Right renal pelvis (tissue), 4 donors: ENCODE measurements at places on chromosomes 11 and 22.

GRCh38 chr11:131099013-131099412 is 182.7 kb upstream of the SNX19 start:
- no peak for DNase-seq

DNA sequence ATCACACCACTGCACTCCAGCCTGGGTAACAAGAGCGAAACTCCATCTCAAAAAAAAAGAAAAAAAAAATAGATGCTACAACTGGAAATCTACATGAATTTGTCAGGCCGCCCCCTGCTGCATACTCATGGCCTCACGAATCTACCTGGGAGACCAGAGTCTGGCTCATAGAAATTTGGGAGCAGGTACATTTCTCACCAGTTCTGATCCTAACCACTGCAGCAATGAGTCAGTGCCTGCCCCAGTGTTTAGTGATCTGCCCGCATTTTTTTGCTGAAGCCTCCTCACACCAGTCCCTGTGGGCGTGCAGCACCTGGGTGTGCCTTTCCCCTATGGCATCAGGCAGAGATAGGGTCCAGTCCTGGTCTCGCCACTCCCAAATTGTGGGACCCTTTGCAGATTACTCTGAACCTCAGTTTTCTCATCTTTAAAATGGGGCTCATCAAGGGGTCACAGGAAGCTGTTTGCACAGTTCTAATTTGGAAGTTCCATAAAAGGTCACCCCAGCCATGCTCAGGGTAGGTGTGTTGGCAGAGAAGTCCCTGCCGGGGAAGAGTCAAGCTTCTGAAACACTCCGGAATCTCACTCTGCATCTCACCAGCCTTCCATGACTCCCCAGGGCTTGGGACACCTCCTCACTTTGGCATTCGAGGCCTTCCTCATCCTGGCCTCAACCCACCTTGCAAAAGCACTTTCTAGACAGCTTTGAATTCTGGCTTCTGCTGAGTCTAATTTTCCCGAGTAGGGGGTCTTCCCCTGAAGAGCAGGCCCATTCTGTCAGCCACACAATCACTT is 39.3 kb upstream of the LINC01488 start:
- no peak for DNase-seq

DNA sequence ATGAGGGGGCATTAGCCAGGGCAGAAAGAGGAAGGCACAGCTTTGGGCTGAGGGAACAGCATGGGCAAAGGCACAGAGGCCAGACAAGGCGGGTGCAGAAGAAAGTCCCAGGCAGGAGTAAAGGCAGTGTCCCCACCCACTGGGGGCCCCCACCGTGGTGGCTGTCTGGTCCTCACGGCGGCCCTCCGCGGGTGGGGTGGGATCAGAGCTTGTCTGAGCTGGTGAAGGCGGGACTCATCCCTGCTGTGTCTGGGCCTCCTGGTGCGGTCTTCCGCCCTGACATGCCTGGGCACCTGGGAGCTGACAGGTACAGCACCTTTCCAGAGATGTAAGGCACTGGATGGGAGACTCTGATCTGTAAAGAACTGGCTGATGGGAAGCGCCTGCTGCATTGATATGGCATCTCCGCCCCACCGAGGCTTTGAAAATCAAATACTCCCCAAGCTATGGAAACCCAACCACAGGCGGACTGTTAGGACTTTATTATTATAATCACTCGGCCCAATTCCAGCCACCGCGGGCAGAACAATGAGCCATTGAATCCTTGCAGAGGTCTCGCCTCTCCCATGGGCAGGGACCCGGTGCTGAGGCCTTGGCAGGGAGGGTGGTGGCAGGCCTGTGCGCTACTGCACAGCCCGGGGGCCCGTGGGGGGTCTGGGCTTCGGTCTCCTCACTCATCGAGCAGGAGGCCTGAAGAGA is 14.2 kb upstream of the GNB1L start:
- no peak for DNase-seq

DNA sequence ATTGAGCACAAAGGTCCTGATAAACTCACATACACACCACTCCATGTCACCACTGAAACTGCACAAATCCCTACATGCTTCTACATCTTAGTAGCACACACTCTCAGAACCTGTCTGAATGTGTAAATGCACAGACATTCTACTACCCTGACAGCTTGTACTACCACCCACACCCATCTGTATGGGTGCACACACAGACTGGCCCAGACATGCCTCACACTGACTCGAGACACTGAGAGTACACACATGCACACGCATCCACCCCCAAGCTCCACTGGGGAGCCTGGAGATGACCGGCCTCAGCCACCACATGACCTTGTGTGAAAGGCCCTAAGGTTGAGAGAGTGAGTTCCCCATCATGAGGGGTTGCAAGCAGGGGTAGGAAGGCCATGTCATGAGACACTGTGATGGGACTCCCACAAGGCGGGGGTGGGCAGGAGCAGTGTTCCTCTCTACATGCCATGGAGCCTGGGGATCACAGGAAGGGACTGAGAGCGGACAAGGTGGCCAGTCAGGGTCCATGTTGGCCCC is 28.1 kb downstream of the ARAP1 start:
- DNase-seq: no peak

GRCh38 chr11:64372802-64373597 is 14.0 kb downstream of the RPS6KA4 start:
- DNase-seq: no peak

DNA sequence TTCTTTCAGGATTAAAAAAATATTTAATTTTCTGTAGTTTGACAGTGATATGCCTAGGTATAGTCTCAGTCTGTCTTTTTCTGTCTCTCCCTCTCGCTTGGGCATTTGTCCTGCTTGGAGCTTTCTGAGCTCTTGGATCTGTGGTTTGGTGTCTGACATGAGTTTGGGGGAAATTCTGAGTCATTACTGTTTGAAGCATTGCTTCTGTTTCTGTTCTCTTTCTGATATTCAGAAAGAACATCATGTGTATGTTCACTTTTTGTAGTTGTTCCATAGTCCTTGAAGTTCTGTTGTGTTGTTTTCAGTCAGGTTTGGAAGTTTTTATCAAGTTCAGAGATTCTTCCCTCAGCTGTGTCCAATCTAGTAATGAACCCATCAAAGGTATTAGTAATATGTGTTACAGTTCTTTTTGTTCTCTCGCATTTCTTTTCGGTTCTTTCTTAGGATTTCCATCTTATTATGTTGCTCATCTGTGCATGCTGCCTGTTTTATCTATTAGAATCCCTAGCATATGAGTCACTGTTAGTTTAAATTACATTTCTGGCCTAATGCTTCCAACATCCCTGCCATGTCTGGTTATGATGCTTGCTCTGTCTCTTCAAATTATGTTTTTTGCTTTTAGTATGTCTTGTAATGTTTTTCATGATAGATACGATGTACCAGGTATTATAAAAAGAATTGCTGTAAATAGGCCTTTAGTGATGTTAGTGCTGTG is 48.4 kb downstream of the DDX10 start:
- DNase-seq: no peak

- no peak for DNase-seq
Observed at GRCh38 chr11:15901790-15902189, 454.6 kb downstream of the SOX6 start.

DNA sequence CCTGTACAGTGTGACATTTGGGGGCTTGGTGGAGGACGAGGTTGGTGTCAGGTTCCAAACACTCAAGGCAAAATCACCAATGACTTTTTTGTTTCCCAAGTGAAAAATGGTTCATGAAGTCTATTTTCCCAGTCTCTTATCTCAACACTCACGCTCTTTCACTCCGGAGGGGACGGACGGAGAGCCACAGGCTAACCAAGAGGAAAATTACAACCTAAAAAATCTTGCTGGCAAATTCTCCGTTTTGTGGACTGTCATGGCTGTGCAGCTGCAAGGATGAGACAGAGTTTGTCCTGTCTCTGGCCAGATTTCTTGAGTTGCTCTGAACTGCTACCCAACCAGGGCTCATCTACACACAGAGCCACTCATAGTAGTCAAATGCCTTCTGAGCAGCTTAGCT is 101.2 kb downstream of the ABTB2 start:
- DNase-seq: no peak

DNA sequence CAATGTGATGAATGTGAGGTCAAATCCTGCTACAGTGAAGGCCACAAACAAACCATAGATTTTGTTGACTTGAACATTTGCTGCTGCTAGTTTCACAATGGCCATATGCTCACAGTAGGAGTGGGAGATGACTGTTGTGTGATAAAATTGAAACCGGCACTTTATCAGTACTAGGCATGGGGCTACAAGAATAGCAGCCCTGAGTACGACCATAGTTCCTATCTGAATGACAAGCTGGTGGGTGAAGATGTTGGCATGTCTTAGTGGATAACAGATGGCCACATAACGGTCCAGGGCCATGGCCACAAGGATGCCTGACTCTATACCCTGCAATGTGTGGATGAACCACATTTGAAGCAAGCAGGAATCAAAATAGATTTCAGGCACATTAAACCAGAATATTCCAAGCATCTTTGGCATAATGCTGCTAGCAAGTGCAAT is 2.8 kb downstream of the OR52A1 start:
- DNase-seq: no peak
